ENCODE measurements at places on chromosomes 5 and 9.
A peak's percentile ranks its signal among the peaks of the same experiment; 100 is the strongest.

DNA sequence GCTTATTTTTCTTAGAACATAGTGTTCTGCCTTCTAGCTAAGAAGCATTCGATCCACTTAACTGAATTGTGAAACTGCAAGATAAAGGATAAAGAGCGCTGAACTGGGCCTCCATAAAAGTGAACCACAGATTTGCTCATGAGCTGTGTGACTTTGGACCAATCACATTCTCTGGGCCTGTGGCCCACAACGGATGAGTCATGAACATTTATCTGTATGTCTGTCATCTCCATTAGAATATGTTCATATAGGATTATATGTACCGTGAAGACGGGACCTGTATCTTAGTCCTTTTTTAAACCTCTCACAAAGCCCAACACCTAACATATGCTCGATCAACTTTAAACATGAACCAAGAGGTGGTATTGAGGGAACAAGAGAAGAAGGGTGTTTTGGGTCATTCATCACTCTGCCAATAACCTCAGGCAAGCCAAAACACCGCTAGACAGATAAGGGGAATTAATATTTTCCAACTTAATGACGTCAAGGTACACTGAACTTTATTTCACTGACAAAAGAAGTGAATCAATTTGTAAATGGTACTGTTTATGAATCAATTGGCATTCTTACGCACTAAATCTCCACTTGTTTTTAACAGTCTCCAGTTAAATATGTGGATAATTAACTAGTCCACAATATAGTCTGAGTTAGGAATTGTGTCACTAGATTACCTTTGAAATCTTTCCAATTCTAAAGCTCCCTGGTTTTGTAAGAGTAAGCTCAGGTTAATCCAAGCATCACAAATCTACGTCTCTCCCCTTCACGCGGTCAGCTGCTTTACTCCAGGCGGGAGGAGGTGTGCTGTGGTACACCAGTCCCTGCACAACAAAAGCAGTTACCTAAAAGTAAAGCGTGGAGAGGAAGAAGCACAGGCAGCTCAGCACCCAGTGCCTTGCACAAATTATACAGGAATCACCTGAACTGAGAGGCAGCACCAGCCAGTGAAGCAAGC, 1.6 kb downstream of the TMEM245 start:
- peak; percentile 25 for DNase-seq

GRCh38 chr9:137217276-137218211, 4.5 kb downstream of the RNF208 start:
- no peak for DNase-seq

- peak; percentile 49 for DNase-seq
These were observed 714 bp downstream of the UBE2D2 start for GRCh38 chr5:139561655-139562451.

DNA sequence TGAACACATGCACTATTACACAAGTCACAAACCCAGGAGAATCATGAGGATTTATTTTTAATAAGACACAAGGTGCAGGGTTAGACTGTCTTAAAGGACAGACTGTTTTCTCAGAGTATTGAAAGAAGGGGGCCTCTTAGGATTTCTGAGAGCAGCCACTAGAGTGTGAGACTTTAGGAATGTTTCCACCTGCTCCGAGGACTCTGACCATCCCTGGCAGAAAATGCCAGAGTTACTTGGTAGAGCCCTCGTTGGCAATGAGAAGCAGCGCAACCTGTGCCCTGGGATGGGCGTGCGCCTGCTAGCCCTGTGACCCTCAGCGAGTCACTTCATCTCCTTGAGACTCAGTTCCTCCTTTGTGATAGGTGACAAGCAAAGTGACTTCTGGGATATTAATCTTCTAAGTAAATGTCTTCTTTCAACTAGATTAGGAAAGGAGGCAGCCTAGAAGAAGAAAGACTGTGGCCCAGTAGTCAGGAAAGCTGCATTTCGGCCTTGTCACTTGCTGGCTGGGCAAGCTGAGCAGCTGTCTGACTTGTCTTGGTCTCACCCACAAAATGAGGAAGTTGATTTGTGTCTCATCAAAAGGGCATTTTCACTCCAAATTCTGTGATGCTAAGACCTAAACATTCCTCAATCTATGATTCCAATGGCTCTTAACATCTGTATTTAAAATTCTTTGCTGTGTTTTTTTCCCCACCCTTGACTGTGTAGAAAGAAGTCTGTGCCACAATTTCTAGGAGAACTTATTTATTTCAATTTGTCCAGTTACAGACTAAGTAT, 60.5 kb downstream of the PTCD2 start:
- no peak for DNase-seq

GRCh38 chr9:76342201-76342600, 52.0 kb downstream of the RFK start:
- no peak for DNase-seq

GRCh38 chr9:21357479-21358460, 7.1 kb upstream of the IFNA6 start:
- DNase-seq: no peak

GRCh38 chr9:122797316-122798063, 2.4 kb upstream of the OR1K1 start:
- DNase-seq: no peak

DNA sequence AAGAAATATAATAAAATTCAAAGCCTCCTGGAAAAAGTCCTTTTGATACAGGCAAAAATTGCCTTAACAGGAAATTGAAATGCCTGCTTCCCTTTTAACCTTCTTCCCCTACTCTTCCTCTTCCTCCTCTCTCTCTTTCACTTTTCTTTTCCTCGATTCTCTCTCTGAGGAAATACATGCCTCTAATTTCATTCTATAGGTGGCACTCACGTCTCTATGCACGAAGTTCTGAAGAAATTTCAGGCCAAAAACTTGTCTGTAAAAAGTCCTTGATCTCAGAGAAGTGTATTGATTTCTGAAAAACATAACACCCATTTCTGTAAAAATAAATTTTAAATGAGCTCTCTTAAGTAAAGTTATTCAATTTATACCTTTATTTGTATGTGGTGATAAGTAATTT, 371.7 kb upstream of the IRX4 start:
- no peak for DNase-seq

- no peak for DNase-seq
These were observed 12.0 kb upstream of the CPLX2 start for GRCh38 chr5:175859422-175859821.

GRCh38 chr5:135462304-135462703, 10.2 kb upstream of the TIFAB start:
- peak; percentile 87 for DNase-seq

- no peak for DNase-seq
These were observed 47.6 kb upstream of the GRHPR start for GRCh38 chr9:37374892-37375291.

GRCh38 chr9:124870723-124871122, 8.8 kb downstream of the ARPC5L start:
- no peak for DNase-seq

DNA sequence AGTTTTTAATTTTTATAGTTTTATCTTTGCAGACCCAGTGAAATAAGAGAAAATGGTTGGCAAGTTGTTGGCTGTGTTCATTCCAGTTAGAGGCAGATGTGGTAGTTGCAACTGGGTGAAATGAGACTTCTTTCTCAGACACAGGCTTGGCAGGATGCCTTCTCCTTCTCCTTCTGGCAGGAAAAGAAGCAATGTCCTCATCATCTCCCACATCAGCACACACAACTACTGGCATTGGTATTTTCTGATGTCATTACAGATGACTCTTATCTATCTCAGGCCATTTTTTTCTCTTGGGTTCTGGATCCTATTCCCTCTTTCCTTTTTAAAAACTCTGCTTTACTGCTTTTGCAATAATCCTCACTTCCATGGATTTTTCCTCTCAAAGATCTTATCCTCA, 103.3 kb upstream of the EDIL3 start:
- no peak for DNase-seq

DNA sequence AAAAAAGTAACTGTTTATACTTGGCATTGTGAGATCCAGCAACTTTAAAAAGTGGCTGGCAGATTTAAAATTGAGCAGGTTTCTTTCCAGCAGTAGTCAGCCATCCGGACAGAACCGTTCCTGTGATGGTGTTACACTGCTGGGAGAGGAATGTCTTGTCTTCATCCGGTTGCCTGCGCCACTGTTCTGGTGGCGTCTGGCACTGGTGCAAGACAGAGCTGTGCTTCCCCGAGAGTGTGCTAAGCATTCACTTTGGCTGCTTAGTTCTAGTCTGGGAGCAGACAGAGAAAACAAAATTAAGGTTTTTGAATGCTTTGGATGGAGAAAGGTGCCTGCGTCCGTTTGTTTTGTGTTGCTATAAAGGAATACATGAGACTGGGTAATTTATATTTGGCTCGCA, 35.5 kb upstream of the CREBRF start:
- no peak for DNase-seq

DNA sequence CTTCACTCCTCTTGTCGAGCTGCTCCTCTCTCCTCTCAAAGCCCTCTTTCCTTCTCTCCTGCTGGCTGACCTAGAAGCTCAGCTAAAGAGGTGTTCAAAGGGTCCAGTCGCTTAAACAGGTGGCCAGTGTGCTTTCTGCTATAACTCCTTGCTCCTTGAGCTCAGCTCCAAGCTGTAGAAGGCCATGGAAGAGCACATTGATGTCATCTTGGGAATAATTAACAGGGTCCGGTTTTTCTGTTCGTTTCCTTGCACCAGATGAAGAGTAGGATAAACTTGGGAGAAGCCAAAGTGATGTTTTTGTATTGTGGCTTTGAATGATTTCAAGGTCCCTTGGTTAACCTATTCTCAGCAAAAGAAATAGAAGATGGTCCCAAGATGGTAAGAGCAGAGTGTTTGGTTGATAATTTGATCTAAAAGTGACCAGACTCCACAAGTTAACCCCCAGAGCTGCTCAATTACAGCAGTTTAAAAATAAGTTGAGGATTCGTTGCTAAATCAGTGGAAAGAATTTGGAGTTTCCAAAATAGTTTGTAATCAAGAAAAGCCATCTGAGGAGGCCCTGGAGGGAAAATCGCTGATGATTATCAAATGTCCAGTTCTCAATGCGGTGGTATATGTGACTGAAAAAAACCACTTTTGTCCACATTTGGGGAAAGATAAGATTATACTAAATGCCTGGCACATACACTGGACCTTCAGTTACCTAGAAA, 148.1 kb downstream of the DOCK8 start:
- DNase-seq: no peak

GRCh38 chr5:145341842-145342241, 493.3 kb downstream of the PRELID2 start:
- DNase-seq: no peak

- DNase-seq: no peak
These were observed 99.5 kb downstream of the GHR start for GRCh38 chr5:42522783-42523182.

GRCh38 chr5:17132444-17133083, 84.9 kb upstream of the BASP1 start:
- DNase-seq: peak; percentile 92

DNA sequence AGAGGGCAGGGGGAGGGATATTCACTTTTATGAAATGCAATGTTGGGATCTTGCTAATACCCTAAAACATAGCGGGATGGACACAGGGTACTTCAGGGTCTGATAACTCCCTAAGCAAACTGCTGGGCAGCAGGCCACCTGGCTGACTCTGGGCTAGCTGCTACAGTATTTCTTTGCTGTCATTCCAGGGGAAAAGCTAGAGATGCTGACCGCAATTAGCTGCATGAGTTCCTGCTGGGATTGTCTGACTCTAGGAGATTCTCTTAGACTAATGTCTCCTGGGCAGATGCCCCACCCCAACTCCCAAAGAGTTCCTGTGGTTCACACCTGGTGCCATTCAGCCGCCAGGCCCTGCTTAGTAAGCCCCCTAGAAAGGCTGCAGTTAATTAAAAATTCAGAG, 69.9 kb downstream of the PSAT1 start:
- DNase-seq: no peak

GRCh38 chr5:113371721-113372196, 63.0 kb downstream of the TSSK1B start:
- DNase-seq: no peak

DNA sequence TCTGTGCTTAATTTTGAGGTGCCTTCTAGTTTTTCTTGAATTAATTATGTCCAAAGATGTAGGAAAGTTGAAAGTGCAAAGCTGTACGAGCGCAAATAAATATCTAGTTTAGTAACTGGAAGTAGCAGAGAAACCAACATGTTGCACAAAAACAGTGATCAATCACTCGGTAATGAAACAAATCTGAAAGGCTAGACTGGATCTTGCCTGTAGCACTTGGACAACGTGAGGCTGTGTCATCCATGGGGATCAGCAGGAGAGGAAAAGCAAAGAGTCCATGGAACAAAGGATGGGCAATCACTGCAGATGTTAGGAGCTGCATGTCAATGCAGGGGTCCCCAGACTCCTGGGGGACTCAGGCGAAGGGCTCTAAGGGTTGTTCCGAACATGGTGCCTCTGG, 424.2 kb downstream of the IRX1 start:
- no peak for DNase-seq

DNA sequence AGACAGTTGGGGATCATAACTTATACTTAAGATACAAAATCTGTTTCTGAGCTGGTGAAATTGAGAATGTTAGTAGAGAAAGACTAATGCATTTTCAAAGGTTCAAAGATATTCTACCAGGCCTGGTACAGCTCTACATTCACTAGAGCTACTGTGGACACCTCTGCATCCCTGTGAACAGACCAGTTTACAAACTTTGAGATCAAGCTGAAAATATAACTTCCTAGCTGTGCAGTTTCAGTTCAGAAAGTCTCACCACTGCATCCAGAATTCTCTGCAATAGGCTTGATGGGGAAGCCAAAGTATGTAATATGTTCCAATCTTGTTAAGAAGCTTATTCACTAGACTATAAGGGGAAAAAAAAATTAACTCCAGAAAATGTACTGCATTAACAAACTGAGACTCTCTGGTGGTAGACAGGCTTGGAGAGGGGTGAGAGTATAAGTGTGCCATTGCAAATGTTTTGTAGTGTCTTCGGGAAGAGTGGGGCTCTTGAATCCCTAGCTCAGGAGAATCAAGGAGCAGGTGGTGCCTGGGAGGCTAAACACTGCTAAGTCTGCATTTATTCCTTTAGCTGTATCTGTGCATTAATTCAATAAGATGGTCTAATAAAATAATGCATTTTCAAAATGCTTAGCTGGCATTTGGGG, 671.9 kb downstream of the NR2F1-AS1 start:
- DNase-seq: no peak

GRCh38 chr5:149397530-149397929, 18.4 kb upstream of the IL17B start:
- DNase-seq: no peak

GRCh38 chr9:70941191-70941590, 180.2 kb downstream of the TRPM3 start:
- DNase-seq: no peak

DNA sequence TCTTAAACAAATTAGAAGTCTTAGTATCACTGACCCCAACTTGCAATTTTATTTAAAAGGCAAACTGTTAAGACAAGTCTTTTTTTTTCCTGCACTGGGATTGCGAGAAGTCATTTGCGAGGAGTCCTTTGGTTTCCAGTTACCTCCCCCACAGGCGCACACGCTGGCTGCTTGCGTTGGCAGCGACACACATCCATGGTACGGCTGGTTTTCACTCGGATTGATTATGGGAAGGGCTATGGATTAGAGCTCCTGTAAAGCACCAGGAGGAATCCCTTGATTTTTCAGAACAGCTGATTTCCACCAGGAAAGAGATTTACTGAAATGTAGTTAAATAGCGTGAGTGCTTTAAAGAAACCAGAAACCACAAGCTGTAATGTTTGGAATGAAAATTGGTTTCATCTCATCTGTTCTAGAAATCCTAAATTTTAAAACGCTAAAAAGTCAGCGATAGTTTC, 737 bp downstream of the SLC1A3 start:
- peak; percentile 41 for DNase-seq

All from NCI-H526 (cell line).